Kidney (tissue), 22 donors: ENCODE measurements at places on chromosomes 16 and 17. TPM values are rescaled to one million over a fixed set of nuclear protein-coding genes. Genes with fewer than 3 reads are reported as not detected.

GRCh38 chr17:74194682-74195081 is 8.8 kb upstream of the RPL38 start:
- DNase-seq = no peak
- H3K4me1 ChIP-seq = no peaks in the 10 kb centered on the region
- H3K4me3 ChIP-seq = no peak overlapping the region
- H3K27me3 ChIP-seq = no peaks in the 10 kb centered on the region
- no peaks in the 10 kb centered on the region for H3K36me3 ChIP-seq
- H3K27ac ChIP-seq = no peak overlapping the region

DNA sequence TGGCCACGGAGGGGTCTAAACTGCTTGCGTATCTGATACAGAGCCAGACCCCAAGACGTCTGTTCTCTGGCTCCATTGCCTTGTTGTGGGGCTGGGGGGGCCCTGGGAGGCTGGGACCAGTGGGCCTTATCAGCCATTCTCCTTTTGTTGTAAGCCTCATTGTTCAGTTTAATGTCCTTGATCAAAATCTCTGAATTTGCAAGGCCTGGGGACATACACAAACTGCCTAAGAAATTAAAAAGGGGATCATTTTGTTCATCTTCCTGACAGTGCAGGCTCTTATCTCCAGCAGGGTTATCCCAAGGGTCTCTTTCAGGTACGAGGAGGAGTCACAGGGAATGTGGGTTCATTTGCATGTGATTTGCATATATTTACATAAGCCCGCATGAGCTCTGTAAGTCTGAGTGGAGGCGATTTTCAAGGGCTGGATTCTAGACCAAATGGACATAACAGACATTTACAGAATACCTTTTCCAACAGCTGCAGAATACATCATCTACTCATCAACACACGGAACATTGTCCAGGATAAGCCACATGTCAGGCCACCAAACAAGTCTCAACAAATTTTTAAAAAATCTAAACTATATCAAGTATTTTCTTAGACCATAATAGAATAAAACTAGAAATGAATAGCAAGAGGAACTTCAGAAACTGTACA is 269.8 kb downstream of the RBFOX1 start:
- no peaks in the 10 kb centered on the region for H3K27me3 ChIP-seq
- no peak for DNase-seq
- H3K4me1 ChIP-seq = no peaks in the 10 kb centered on the region
- no peak overlapping the region for H3K4me3 ChIP-seq
- no peaks in the 10 kb centered on the region for H3K36me3 ChIP-seq
- no peak overlapping the region for H3K27ac ChIP-seq

DNA sequence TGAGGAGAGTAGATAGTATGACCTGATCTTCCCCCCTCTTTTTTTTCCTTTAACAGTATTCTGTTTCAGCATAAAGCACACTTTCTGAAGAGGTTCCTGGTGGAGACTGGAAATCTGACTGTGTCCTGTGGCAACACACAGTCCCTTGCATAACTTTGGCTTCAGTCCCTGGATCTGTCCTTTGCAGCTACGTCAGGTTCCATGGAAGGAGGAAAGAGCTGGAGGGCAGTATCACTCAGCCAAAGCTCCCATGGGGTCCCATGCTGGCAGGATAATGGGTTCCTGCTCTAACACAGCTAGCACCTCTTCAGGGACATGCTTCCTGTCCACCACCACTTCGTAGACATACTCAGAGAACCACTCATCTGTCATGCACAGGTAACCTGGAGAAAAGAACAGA is 13.3 kb upstream of the SLC6A4 start:
- no peaks in the 10 kb centered on the region for H3K27me3 ChIP-seq
- H3K4me1 ChIP-seq = no peaks in the 10 kb centered on the region
- no peak overlapping the region for H3K4me3 ChIP-seq

- no peaks in the 10 kb centered on the region for H3K27me3 ChIP-seq
- H3K4me3 ChIP-seq = no peak overlapping the region
- H3K36me3 ChIP-seq = no peaks in the 10 kb centered on the region
Measured at GRCh38 chr17:56602292-56603130, 9.0 kb downstream of the NOG start.

Gene HS3ST4
- total RNA-seq = not detected

DNA sequence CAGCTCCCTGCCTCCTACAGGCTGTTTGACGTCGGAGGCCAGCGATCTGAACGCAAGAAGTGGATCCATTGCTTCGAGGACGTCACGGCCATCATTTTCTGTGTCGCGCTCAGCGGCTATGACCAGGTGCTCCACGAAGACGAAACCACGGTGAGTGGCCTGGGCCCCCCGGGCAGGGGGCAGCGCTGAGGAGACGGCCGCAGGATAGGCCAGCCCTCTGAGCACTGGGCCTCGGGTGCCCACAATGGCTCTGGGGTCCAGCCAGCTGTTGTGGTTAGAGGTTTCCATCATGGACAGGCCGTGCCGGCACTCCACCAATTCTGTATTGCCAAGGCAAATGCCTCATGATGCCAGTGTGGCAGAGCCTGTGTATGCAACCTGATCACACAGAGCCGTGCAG is 88.6 kb downstream of the AMFR start:
- H3K27me3 ChIP-seq = no peaks in the 10 kb centered on the region
- H3K4me3 ChIP-seq = no peak overlapping the region
- no peak for DNase-seq
- no peaks in the 10 kb centered on the region for H3K4me1 ChIP-seq

GRCh38 chr16:49012961-49013726 is 268.5 kb downstream of the CBLN1 start:
- H3K4me1 ChIP-seq = no peaks in the 10 kb centered on the region
- DNase-seq = no peak
- H3K4me3 ChIP-seq = no peak overlapping the region
- no peaks in the 10 kb centered on the region for H3K36me3 ChIP-seq
- no peaks in the 10 kb centered on the region for H3K27me3 ChIP-seq
- no peak overlapping the region for H3K27ac ChIP-seq

DNA sequence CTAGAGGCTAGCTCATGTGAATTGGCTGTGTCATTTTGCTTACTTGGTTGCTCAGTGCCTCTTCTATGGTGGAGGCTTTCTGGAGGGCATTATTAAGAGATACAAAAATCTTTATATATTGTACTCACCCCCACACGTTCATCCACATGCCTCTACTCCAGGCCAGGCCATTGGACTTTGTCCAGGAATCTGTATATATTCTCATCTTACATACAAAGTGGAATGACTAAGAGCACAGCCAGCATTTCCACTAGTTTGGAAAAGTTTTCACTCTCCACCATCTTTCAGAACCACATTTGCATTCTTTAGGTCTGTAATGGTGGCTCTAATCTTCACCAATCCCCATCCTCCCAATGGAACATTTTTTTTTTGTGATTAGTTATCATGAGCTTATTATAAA is 4.8 kb upstream of the GLG1 start:
- peaks cover 2% of the 10 kb centered on the region for H3K4me1 ChIP-seq
- H3K27ac ChIP-seq = no peak overlapping the region
- DNase-seq = no peak

Gene KCNJ2
- 4.4 TPM for total RNA-seq

GRCh38 chr16:20380782-20381181 is 23.8 kb downstream of the PDILT start:
- no peaks in the 10 kb centered on the region for H3K4me1 ChIP-seq
- DNase-seq = peak; percentile 70
- no peak overlapping the region for H3K4me3 ChIP-seq
- H3K36me3 ChIP-seq = no peaks in the 10 kb centered on the region
- no peaks in the 10 kb centered on the region for H3K27me3 ChIP-seq

DNA sequence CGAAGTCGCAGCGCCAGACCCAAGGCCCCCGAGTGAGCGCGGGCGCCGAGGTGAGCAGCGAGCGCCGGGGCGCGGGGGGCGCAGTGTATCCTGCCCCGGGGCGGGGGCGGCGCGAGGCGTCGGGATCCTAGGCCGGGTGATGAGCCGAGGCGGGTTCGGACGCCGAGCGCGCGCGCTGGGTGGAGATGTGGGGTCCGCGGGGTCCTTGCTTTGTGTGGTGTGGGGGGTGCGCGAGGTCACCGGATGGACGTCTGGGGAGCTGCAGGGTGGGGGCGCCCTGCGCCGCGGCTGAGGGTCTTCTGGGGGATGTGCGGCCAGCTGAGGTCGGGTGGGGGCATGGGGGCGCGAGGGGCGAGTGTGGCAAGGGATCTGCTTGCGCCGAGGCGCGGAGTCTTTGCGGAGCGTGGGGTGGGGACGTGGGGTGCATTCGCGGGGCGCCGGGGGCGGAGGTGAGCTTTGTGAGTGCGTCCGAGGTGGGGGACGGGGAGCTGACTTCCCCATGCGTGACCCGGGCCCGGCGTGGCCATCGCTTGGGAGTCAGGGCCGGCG is 560 bp downstream of the RAI1 start:
- no peak overlapping the region for H3K4me3 ChIP-seq
- DNase-seq = no peak
- peaks cover 22% of the 10 kb centered on the region for H3K4me1 ChIP-seq
- H3K27ac ChIP-seq = peak overlapping the region; percentile 93
- no peaks in the 10 kb centered on the region for H3K36me3 ChIP-seq
- H3K27me3 ChIP-seq = no peaks in the 10 kb centered on the region

Gene MIF4GD
- total RNA-seq = 30.1 TPM

Gene OGFOD3
- 36.1 TPM for total RNA-seq

DNA sequence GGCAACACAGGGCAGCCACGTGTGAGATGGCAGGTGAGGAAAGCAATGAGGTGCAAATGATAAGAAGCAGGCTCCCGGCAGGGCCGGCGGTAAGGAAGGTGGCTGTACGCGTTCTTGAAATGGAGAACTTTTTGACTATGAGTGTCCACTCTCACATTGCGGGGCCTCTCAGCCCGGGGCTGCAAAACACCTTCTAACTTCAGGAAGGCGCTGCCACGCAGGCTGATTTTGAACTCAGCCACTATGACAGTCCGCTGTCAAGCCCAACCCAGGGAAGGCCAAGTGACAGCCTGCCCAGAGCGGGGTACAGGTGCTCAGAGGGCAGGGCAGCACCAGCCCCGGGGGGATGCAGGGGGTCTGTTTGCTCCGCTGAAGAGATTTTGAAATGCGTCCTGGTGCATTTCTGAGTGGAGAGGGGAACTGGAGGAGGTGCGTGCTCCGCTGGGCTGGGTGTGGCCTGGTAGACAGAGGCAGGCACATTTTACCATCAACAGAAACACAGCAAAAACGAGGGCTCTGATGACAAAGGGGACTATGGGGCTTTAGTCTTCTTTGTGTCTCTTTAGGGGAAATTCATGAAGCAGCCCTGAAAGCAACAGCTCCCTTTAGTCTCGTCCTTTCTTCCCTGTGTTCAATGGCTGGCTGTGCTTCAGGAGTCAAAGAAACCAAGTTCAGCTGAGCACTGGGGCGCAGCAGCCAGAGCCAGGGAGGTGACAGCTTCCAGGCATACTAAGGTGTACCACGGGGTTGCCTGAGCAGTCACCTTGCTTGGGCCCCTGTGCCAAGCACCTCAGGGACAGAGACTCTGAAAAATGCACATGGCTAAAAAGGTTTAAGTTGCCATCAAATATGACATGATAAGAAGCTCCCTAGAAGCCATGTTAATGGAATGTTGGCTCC is 14.6 kb upstream of the SREBF1 start:
- peaks cover 17% of the 10 kb centered on the region for H3K4me1 ChIP-seq
- no peak for DNase-seq
- no peak overlapping the region for H3K27ac ChIP-seq

DNA sequence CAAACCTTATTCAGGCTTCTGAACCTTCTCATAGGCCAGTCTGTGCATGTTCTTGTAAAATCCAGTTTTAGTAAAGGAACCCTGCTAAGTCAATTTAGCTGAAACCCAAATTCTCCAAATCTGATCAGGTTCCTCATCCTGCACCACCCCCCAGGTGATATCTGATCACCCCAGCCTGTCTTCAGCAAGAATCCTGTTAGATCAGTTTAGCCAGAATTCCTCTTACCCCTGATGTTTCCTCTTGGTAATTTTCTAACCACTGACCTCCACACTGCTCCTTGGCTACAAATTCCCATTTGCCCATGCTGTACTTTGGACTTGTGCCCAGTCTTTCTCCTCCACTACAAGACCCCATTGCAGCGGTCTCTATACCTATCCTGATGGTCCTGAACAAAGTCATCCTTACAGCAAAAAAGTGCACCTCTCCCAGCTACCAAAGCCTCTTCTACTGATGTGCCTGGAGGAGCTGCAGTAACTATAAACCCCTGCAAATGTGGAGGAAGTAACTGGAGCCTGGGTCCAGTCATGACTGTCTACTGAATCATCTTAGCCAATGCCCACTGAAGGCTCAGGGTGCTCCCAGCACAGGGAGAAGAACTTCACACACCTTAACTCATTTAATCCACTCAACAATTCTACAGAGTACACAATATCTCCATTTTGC is 23.8 kb downstream of the TEX14 start:
- no peaks in the 10 kb centered on the region for H3K27me3 ChIP-seq
- no peaks in the 10 kb centered on the region for H3K36me3 ChIP-seq
- DNase-seq = no peak
- no peaks in the 10 kb centered on the region for H3K4me1 ChIP-seq

Gene DOC2B
- 21.6 TPM for total RNA-seq
